Endothelial cell (in vitro differentiated cells): ENCODE measurements at places on chromosomes 13 and 19.

- no peak for DNase-seq
These were observed 18.8 kb upstream of the GTF2F2 start for GRCh38 chr13:45101327-45102018.

GRCh38 chr13:66139701-66140100, 1090.4 kb downstream of the PCDH9 start:
- DNase-seq = no peak

DNA sequence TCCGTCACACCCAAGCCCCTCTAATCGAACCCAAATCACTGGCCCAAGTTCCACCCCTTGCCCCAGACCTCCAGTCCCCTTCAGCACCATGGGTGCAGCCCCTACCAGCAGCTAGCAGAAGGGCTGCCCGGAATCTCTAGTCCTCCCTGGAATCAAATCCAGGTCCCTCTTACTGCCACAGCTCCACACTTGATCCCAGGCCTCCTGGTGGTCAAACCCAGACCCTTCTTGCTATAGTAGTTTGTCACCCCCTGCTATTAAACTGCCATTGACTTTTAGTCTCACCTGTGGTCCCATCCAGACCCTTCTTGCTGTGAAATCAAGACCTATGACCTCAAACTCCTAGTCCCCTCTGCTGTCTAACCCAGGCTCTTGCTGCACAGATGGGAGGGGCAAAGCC, 8.7 kb downstream of the HIPK4 start:
- no peak for DNase-seq

- DNase-seq = no peak
These were observed 23.1 kb upstream of the TSHZ3 start for GRCh38 chr19:31372246-31372781.

GRCh38 chr13:111548805-111549204, 228.4 kb downstream of the TEX29 start:
- DNase-seq = no peak
